ENCODE measurements at places on chromosomes 3 and 15.

GRCh38 chr3:127151992-127152650 is 40.8 kb upstream of the PRR23E start:
- no peak for DNase-seq

GRCh38 chr3:5754602-5755001 is 567.1 kb downstream of the EDEM1 start:
- DNase-seq = no peak

DNA sequence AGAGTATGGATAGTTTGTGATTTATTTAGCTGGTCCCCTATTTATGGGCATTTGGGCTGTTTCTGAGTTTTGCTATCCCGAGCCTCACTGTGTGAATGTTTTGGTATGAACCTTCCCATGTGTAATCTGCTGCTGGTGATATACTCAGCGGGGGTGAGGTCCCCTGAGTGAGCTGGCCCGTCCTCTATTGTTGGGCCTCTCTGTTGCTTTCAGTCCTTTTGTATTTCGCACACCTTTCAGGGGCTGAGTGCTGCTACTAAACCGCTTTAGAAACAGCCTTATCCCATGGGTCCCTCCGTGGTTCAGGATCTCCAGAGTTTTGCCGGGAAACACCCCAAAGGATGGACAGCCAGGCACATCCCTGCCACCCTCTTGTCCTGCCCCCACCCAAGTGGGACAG is 94.5 kb downstream of the WNT7A start:
- DNase-seq = no peak

DNA sequence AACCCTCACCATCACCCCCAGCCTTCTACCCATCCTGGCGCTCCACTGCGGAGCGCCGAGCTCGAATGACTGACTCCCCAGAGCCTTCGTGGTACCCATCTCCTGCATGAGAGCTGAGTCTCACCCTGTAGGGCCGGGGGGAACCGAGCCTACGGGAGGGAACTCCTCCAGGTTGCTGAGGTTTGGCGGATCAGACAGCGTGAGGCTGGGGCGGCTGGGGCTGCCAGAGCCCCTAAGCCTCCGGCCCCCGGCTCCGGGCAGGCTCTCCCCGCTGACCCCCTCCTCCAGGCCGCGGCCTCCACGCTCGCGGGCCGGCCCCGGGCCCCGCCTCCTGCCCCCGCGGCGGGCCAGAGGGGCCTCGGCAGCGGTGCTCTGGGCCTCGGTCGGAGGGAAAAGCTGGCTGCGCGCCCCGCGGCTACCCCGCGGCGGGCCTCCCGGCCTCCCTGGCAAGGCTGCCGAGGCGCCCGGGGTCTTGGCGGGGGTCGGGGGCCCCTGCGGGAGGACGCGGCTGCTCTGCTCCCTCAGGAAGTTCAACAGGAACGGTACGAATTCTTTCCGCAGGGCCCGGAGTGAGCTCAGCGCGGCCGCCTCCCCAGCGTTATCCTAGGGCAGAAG is 643 bp downstream of the CDAN1 start:
- no peak for DNase-seq

GRCh38 chr3:176174060-176174459 is 1023.2 kb downstream of the TBL1XR1 start:
- DNase-seq = no peak

- DNase-seq = no peak
These were observed 822.3 kb upstream of the CFAP20DC start for GRCh38 chr3:59872128-59872527.

- no peak for DNase-seq
These were observed 128.1 kb downstream of the NSMCE3 start for GRCh38 chr15:29141308-29142128.

DNA sequence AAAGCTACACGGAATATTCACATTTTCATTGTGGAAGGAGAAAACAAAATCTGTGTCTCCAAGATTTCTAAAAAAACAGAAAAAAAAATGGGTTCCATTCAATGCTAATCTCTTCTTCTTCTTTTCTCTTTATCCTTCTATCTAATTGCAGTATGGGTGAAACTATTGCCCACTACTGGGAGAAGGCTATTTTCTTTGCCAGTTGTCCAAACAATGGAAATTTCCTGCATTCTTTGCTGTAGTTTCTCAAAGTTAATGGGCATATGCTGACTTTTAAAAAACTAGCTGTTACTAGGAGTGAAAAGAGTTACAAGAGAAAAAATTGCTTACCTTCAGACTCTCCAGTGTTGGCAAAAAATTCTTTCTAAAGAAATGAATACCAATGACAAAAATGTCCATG is 179.3 kb upstream of the ANKRD28 start:
- no peak for DNase-seq

- no peak for DNase-seq
These were observed 48.1 kb upstream of the XXYLT1 start for GRCh38 chr3:195319060-195319459.

GRCh38 chr3:66104535-66104934 is 65.8 kb upstream of the MAGI1 start:
- DNase-seq = no peak

GRCh38 chr15:85361323-85361722 is 19.1 kb upstream of the AKAP13 start:
- DNase-seq = no peak

DNA sequence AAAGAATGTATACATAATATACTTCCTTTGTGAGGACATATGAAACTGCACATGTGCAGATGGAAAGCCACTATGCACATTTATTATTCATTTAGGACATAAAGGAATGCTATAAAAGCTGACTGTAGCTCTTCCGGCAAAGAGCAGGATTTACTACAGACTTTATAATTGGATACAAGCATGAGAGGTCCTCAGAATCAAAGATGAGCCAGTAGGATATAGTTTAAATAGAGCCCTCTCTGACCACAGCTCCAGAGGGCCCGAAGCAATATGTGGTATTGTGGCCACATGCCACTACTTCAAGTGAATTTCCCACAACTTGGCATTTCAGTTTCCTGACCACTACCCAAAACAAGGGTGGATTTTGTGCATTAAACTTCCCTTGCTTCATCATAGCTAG is 140.9 kb downstream of the ATP8B4 start:
- no peak for DNase-seq

- no peak for DNase-seq
These were observed at the start of gene SLC51B for GRCh38 chr15:65044724-65045481. Gene SLC51B, plus strand, starts transcription at chr15:65045387. Its CDS starts 4,618 bp downstream, at chr15:65050005.

DNA sequence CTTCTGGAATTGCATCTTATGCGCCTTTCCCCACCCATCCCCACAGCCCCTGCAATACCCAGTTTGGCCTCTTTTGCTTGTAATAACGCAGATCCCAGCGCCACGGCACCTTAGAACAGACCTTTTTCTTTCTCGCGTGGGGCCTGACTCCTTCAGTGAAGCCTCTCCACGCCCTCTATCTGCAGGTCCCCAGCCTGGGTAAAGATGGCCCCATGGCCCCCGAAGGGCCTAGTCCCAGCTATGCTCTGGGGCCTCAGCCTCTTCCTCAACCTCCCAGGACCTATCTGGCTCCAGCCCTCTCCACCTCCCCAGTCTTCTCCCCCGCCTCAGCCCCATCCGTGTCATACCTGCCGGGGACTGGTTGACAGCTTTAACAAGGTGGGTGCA is 594 bp downstream of the CRELD1 start:
- DNase-seq = no peak

GRCh38 chr3:80533553-80533952 is 765.8 kb upstream of the ROBO1 start:
- no peak for DNase-seq

DNA sequence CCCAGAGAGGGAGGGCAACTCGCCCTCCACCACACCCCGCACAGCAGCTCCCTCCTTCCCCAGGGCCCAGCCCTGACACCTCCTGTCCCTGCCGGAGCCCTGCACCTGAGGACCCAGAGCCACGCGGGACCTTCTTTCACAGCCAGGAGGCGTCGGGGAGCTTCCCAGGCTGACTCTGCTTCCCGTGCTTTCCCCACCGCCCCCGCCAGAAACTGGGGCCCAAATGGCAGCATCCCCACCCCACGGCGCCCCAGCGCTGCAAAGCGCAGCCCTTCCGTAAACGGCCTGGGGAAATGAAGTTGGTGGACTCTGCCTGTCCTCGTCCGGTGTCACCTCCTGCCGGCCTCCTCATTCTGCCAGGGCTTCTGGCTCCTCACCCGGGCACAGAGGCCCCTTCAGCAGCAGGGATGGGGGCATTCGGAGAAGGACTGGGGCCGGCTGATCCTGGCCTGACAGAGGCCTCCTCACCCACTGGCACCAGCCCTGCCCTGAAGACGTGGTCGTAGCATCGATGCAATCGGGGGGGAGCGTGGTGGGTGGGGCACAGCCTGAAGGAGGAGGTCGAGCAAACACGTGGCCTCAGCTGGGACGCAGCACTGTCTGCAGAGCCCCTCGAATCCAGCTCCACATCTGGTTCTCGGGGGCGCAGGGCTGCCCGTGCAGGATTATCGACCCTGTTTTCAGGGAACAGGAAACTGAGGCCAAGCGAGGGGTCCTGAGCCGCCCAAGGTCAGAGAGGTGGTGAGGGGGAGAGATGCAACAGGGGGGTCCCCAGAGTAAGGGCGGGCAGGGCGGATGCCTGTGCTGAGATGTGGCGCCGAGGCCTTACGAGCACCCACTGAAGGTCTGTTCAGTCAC is 235.4 kb downstream of the XXYLT1 start:
- DNase-seq = no peak

GRCh38 chr15:80399508-80399907 is 4.7 kb upstream of the ARNT2 start:
- no peak for DNase-seq

DNA sequence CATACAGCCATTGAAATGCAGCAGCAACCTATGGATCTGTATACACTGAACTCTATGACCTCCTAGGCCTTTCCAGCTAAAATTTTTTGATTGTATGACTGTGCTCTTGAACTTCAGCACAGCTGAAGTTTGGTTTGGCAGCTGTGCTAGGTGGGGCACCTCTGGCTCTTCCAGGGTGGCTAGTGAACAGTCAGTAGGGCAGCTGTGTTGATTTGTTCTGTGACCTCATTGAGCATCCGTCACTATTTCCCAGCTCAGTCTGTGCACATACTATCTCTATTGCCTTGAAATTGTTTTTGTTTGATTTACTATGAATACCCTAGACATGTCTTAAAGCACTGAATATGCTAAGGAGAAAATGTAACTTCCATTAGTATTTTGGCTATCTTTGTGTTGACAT is 363.2 kb upstream of the NAALADL2 start:
- no peak for DNase-seq

GRCh38 chr3:105157766-105158085 is 209.0 kb upstream of the ALCAM start:
- DNase-seq = no peak

DNA sequence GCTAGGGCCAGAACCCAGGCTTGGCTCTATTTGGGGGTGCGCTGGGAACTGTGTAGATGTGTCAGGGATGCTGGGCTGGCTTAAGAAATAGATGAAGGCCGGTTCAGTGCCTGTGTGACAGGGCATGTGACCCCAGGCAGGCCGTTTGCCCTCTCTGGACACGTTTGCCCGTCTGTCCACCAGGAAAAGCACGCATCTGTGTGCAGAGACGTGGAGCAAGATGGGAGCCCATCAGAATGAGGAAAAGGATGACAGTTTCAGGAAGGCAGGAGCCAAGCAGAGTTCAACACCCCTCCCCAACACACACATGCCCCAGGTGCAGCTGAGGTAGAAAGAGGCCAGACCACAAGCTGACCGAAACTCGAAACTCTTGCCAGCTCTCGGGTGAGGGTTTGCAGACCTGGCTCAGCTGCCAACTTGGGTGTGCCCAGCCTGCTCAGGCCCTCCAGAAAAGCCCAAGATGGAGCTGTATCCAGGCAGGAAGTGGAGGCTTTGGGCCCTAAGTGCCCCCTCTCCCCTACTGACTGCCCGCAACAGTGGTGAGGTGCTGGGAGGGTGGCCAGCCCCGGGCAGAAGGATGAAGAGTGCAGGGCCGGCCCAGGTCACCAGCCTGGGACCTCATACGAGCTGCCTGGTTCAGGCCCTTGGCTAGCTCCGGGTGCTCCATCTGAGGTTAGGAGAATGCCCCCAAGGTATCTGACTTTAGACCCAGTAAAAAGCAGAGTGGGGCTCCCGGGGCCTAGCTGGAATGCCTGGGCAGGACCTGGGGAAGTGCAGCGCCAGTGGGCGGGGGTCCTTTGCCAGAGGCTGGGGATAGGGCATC is 10.2 kb upstream of the MESP1 start:
- no peak for DNase-seq

GRCh38 chr15:68816795-68817303 is 3.8 kb downstream of the ANP32A start:
- DNase-seq = no peak

- no peak for DNase-seq
These were observed 596.0 kb downstream of the NTRK3 start for GRCh38 chr15:87660251-87661129.

DNA sequence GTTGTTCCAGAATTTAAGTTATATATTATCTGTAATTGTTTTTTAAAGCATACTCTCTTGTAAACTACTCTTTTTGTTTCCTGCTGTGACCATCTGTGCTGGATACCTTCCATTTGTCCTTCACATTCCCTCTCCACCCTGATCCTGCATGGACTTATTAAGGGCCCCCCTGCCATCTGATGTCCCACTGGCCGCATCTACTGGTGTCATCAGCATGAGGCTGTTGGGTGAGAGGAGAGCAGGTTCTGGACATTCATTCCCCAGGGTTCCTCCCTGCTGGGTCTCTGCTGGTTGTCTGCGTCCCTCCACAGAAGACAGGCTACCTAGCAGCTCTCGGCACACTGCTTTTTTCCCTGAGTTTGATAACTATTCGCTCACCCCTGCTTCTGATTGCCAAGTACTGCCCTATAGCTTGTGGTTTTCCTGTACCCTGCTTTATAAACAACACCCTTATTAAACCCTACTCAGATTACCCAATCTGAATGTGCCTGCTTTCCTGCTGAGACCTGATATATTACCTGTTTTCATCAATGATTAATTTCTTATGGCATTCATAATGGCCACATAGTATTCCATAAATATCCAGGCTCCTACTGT is 7.7 kb downstream of the CMTM8 start:
- DNase-seq = no peak

DNA sequence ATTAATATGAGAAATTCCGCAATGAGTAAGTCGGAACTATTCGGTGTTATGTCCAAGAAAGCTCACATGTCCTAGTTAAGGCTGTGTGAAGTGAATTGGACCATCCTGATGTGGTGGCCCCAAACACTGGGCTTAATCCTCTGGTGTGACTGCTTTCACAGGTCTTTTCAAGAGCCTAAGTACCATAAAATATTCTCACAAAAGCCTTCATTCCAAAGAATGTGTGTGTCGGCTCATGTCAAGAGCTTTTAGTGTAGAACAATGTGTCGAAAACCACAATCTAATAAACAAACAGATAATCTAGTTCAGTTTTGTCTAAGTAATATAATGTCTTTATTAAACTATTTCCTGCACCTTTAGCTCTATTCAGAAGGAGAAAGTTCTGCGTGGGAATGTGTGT is 311.4 kb downstream of the LPP start:
- no peak for DNase-seq

GRCh38 chr3:184659797-184660301 is 52.0 kb downstream of the MAGEF1 start:
- no peak for DNase-seq

GRCh38 chr15:89072277-89072869 is 15.9 kb upstream of the ABHD2 start:
- no peak for DNase-seq

DNA sequence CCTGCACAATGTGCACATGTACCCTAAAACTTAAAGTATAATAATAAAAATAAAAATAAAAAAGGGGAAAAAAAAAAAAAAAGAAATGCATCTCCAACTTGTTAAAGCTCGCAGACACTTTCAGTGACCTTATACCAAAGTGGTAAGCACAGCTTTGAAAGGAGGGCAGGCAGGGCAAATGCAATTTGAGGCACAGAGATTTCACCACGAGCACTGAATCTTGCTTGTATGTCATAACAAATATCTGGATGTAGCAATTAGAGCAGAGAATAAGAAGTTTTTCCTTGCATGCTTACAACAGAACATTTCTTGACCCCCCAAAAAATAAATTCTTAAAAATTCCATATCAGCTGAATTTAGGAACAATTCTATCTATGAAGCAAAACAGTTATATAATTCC is 66.5 kb downstream of the FBN1 start:
- no peak for DNase-seq
